ENCODE measurements at places on chromosomes 11 and 22.
A peak's percentile ranks its signal among the peaks of the same experiment; 100 is the strongest.

DNA sequence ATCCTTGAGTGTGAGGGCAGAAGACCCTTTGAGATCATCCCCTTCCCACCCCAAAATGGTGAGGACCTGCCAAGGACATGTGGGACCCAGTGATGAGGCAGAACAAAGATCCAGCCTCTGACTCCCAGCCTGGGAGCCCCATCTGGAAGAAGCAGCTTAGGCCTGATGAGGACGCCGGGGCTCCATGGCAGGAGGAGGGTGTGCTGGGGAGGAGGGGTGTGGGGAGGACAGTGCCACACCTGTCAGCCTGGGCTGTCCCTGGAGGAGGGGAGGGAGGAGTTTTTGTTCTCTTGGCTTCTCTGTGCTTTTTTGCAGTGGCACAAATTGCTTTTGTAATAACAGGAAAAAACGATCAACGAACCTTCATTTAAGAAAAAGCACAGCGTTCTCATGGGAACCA, 44.4 kb upstream of the DAGLA start:
- DNase-seq, result no peak

- no peak for DNase-seq
Observed at GRCh38 chr11:86171627-86172026, 72.9 kb upstream of the EED start.

- DNase-seq, result no peak
Observed at GRCh38 chr11:14334893-14335292, 24.1 kb downstream of the RRAS2 start.

GRCh38 chr11:11498195-11498594, 123.6 kb downstream of the GALNT18 start:
- no peak for DNase-seq

DNA sequence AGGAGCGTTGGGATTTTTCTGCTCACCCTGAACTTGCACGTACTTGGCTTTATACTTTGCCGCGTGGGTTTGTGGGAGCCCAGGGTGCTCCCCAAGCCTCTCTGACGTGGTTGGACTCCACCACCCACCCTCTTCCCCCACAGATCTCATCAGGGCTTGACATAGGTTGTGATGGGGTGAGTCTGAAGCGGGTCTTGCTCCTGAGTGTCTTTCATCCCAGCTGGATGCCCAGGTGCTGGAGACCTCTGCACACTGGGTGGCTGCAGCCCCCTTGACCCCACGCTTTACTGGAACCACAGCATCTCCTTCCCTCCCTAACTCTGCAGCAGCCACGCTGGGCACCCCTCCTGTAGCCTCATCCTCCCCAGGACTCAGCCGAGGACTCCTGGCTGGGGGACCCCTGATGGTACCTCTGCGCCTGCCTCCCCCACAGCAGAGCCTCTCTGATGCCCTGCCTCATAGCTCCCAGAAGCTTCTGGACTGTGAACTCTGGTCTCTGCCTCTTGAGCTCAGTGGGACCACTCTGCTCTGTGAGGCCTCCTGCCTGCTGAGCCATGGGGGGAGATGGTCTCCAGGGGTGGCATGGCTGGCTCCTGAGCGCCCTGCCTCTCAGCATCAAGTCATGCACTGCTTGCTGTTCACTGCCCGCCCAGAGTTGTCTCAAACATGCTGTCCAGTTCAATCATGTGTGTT, 45.2 kb downstream of the MYEOV start:
- peak; percentile 29 for DNase-seq

DNA sequence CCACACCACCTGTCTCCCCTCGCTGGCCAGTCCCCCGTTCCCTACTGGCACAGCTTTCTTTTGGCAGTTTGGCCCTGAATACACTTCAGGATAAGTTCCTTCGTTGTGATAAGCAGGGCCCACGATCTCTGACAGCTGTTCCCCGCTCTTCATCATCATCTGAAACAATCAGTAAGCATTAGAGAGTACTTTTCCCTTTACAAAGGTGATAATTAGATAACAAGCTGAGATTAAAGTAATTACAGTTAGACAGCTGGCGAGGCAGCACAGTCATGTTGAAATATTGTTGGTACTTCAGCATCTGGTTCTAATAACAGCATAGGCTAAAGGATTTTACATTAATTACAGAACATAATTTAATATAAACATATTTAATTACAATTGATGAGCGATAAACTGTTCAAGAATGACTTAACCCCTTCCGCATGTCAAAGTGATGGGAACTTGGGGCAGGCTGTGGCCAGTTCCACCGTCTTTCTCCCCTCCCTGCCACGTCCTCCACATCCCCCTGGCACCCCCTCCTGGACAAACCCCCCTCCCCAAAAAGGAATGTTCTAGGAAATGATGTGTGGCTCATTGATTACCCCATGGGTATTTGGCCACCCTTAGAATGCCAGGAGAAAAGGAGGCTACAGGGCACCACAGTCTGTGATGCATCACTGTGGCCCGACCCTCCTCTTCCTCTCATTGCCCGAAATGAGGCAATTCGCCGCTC, 134.9 kb downstream of the RCN1 start:
- DNase-seq, result no peak

- DNase-seq, result no peak
Observed at GRCh38 chr11:114130629-114131277, 71.2 kb downstream of the ZBTB16 start.

DNA sequence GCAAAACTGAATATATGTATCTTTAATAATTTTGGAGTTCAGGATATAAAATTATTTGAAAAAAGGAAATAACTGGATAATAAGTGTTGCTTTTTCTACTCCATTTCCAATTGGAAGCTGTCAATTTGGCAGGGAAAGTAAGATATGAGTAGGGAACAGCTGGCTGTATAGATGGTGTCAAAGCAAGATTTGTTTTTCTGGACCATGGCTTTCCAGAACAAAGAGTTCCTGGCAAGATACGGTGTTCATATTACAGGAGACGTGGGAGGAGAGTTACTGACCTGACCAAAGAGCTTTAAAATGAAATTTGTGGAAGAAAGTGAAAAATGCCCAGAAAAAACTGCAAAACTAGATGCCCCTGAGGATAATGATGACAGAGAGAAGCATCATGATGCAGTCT, 442.7 kb upstream of the KIRREL3 start:
- no peak for DNase-seq
